ENCODE measurements at places on chromosomes 2 and 18. TPM values are rescaled to one million over a fixed set of nuclear protein-coding genes. Genes with fewer than 3 reads are reported as not detected.

CREG2 gene
- total RNA-seq, result 0.72 TPM

TCF7L1 gene
- 5.1 TPM for total RNA-seq

ALPI gene
- not detected for total RNA-seq

ZNF385B gene
- not detected for total RNA-seq

CTNNA2 gene
- total RNA-seq, result not detected
